Cortex of kidney (tissue), 1 donor: ENCODE measurements at places on chromosomes 2 and 18.

DNA sequence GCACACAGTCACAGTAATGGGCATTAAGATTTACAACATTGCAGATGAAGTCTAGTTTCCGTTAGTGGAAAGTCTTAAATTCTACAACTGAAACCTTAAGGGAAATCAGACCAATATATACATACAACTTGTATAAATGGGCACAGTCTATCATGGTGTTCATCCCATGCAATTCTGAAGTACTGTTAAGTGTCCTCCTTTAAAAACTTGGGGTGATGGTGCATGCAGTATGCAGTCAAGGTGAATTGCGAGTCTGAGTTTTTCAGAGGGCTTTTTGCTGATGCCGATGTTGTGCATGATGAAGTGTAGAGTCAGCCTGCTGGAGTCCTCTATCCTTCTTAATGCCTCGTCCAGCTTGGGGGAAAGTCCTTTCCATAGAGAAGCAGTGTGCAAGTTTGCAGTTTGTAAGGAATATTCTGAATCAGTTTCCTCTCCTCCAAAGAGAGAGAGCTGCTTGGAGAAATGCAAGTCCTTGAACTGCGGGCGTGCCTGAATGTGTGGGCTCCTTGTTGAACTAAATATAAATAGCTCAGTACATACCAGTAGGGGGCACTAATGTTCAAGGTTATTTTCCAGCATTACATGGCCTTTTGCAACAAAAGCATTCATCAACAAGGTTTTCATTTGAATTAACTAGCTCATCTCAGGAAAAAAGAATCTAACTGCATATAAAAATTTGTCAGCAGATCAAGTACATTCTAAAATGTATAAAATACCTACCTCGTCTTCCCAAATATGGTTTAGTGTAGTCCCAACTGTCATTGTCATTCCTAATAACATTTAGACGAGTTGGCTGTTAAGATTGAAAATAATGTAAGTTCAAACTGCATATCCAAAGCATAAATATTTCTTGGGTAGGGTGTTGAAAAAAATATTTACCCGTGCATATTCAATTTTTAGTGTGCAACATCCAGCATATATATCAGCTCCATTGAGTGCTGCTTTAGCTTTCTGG is 21.3 kb downstream of the HNRNPLL start:
- no peak for DNase-seq

- DNase-seq = no peak
These were observed 107.8 kb upstream of the XPO1 start for GRCh38 chr2:61645911-61646310.

DNA sequence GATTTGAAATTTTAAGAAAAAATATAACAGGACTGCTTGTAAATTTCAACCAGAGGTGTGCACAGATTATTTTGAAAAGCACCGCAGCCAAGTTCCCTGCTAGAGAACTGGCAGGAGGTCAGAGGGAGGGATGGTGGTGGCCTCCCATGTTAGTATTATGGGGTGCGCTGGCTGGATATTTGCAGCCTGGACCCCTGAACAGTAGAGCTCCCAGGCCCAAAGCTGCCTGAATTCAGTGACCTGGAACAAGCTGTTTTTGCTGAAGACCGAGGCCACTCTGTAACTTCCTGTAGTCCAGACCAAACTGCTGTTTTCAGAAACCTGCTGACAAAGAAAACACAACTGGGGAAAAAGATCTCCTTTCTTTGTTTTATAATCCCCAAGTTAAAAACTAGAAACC is 314.3 kb downstream of the TNS1 start:
- no peak for DNase-seq

- DNase-seq = no peak
These were observed 339.0 kb upstream of the MEIS1 start for GRCh38 chr2:66095820-66096345.

DNA sequence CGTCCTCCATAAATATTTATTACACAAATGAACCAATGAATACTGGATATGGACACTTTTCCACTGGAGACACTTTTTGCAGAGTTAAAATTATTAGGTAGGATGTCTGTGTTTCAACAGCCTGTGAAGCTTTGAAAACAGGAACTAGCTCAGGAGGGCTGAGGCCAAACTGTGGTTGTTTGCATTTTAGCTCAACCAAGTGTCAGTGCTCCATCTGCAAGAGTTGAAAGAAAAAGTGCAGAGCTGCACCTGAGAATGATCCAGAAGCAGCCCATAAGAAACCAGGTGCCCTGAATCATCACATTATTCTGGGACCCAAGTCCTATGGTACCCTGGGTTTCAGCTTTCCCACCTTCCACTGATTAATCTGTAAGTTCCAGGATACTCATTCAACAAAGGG is 180.4 kb downstream of the TRIB2 start:
- DNase-seq = no peak

DNA sequence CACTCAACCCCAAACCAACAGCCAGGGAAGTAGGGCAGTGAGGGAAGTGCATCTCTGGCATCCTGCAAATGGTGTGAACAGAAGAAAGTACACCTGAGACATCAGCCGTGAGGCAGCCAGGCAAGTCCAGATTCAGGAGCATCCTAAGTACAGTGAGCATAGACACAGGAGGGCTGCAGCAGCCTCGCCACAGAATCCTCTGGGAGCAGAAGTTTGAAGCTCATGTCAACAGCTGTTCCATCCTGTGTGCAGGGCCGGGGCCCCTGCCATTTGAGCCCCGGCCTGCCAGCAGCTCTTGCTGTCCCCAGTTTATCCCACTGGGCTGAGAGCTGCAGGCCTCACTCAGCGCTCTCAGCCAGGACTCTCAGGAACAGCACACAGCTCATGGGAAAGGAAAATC is 14.5 kb downstream of the LOXHD1 start:
- DNase-seq = no peak

DNA sequence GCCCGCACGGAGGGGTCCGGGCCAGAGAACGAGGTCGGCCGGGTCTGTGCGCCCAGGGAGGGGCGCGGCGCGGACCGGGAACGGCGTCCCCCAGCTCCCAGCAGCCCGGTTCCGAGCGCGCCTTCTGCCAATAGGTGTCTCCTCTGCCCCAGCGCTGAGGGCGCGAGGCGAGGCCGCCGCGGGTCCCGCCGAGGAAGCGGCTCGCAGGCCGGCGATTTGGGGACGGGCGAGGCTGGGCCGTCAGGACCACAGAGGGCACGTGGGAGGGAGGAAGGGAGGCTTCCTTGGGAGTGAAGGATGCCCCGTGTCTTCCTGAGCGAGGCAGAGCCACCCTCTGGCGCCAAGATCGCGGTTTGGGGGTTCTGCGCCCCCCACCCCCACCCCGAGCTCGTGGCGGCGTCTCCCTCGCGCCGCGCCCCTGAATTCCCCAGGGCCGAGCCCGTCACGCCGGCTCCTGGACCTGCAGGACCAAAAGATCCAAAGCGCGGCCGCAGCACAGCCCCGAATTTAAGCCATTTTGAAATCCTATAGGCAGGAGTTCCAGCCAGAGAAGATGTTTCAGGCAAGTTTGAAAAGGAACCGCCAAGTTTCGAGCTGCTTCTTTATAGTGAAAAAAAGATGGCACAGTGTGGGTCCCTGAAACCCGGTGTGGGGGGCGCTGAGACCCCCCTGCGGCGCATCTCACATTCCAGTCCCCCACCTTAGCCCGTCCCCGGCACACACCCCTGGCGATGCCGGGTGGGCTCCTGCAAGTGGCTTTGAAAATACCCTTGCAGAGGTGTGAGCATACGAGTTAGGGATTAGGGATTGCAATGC is 909 bp downstream of the NFATC1 start:
- no peak for DNase-seq

- no peak for DNase-seq
These were observed 88.1 kb upstream of the MAP4K4 start for GRCh38 chr2:101609433-101609832.

DNA sequence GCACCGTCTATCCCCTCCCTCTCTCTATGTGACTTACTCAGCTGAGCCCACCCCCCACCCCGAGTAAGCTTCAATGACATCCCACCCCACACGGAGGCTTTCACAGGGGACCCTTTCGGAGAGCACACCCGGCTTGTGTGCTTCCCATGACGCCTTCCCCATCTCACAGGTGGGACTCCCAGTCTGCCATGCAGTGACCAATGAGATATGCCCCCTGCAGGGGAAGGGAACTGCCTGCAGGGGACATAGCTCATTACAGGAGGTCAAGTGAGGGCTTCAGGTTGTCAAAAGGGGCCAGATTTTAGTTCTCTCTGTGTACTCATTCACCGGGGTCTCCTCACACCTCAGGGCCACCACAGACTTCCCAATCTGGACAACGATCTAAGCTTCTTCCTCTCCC is 112.6 kb downstream of the GAREM1 start:
- DNase-seq = no peak

- DNase-seq = no peak
These were observed 277.5 kb upstream of the KLHL29 start for GRCh38 chr2:23107327-23107941.

- no peak for DNase-seq
These were observed 349.3 kb upstream of the SLC14A2 start for GRCh38 chr18:45266023-45266422.

GRCh38 chr2:37464067-37464466 is 119.6 kb downstream of the QPCT start:
- no peak for DNase-seq

DNA sequence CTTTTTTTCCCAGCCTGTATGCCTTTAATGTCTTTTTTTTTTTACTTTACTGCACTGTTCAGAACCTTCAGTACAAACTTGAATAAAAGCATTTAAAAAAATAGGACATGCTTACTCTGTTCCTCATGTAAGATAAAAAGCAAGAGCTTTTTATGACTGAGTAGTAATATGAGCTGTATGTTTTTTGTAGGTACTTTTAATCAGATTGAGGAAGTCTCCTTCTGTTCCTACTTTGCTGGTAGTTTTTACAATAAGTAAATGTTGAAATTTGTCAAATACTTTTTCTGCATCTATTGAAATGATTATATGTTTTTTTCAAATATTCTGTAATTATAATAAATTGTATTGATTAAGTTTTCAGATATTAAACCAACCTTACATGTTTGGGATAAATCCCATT is 189.8 kb downstream of the FAM210A start:
- no peak for DNase-seq

DNA sequence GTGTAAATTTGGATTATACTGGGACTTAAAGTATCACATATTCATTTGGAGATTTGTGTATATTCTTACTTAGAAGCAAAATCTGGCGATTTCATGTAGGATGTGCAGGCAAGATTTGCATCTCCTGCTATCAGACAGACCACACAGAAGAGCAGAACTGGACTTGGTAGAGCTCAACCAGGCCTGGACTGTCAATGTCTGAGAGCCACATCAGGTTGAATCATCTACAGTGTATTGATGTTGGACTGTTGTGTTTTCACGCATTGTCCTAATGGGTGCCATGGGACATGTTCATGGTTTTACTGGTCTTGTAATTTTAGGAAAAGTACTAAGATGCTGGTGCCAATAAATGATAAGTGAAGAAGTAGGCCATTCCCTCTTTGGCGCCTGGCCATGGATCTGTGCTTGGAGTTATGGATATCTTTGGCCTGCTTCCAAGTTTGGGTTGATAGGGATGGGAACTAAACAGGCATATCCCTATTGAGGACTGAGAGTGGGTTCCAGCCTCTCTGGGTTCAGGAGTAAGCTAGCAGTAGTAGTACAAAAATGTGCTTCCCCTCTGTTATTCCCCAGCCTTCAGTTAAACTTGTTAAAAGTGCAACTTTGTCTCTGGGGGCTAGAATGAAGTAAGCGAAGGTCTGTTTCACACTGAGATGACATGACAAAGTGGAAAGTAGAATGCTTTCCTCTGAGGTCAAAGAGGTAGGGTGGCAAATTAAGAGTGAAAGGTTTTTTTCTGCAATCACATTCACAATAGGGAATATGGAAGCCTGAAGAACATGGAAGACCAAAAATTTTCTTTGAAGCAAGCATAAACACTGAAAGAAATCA is 49.2 kb upstream of the NEMP2 start:
- DNase-seq = no peak

- DNase-seq = no peak
These were observed 537.4 kb downstream of the CPS1 start for GRCh38 chr2:211093743-211094303.

GRCh38 chr2:174841350-174841749 is 77.1 kb upstream of the CHRNA1 start:
- DNase-seq = no peak

DNA sequence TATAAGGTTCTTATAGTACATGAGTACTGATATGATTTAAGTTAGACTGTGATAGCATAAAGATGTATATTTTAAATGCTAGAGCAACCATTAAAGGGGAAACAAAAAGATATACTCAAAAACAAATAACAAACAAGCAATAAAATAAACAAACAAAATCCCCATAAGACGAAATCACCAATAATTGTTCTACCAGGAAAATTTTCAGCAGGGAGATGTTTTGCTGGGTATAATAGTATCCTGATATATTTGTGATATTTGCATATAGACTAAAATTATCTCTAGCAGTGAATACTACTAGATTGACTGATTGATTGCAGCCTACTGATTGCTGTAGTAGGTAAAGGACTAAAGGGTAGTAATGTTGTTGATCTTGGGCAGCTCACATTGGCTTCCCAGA is 177.4 kb downstream of the TMEM182 start:
- DNase-seq = no peak

DNA sequence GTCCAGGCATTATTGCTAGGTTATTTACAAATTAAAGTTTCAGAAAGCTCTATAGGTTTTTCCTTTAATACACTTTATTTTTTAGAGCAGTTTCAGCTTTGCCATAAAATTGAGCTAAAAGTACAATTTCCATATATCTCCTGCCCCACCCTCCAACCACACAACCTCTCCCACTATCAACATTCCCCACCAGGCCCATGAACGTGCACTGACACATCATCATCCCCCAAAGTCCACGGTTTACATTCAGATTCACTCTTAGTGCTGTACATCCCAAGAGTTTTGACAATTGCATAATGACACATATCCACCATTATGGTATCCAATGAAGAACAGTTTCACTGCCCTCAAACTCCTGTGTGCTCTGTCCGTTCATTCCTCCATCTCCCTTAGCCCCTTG is 139.4 kb downstream of the NBAS start:
- DNase-seq = no peak

- DNase-seq = no peak
These were observed 27.2 kb downstream of the KDM3A start for GRCh38 chr2:86468162-86469033.
